Fibroblast of skin of right quadriceps (primary cell): ENCODE measurements at places on chromosomes 16 and 17.

GRCh38 chr17:57444682-57445450 lies 188.5 kb downstream of the MSI2 start:
- DNase-seq, result no peak

GRCh38 chr17:39099663-39100286 lies 51.7 kb downstream of the PLXDC1 start:
- DNase-seq, result peak; percentile 58

GRCh38 chr17:73027130-73027741 lies 65.3 kb downstream of the SLC39A11 start:
- peak; percentile 86 for DNase-seq

- peak; percentile 9 for DNase-seq
Measured at GRCh38 chr16:27515874-27516353, 33.8 kb downstream of the GTF3C1 start.

DNA sequence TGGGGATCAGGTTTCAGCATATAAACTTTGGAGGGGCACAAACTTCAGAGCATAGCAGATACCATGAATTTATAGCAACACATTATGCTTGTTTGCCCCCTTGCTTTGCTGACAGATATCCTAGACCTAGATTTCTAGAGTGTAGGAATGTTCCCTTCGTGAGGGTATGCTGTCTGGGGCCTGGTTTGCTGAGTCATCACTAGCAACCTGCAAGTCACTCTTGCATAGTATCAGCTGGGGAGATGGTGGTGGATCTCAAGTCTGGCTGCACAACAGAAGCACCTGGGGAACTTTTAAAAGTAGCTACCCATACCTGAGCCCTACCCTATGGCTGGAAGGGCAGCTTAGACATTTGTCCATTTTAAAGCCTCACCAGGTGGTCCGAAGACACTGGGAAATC lies 22.3 kb upstream of the HSBP1 start:
- no peak for DNase-seq

DNA sequence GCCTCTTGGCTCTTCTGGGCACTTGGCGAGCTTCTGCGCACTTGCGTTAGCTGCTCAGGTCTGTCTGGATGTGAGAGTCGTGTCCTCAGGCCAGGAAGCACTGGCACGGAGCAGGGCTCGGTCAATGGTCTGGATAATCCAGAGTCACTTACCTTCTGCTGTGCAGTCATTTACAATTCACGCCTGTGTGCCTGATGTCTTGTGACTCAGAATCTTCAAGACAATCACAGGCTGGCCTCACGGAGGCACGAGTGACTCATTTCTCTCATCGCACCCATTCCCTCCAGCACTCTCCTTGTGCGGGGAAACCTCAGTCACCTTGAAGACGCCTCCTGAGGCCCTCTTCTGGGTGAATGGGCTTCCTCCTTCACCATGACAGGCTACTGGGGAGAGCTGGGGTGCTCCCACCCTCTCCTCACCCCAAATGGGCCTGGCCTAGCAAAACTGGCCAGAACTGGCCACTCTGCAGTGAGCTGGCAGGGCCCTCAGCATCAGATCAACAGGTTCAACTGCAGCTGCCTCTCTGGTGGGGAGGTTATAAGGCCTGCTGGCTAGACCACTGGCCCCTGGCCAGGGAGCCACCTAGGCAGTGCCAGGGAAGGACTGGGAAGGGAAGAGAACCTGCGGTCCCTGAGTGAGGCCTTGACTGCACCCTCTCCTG lies 1.9 kb upstream of the CAPN15 start:
- peak; percentile 78 for DNase-seq

DNA sequence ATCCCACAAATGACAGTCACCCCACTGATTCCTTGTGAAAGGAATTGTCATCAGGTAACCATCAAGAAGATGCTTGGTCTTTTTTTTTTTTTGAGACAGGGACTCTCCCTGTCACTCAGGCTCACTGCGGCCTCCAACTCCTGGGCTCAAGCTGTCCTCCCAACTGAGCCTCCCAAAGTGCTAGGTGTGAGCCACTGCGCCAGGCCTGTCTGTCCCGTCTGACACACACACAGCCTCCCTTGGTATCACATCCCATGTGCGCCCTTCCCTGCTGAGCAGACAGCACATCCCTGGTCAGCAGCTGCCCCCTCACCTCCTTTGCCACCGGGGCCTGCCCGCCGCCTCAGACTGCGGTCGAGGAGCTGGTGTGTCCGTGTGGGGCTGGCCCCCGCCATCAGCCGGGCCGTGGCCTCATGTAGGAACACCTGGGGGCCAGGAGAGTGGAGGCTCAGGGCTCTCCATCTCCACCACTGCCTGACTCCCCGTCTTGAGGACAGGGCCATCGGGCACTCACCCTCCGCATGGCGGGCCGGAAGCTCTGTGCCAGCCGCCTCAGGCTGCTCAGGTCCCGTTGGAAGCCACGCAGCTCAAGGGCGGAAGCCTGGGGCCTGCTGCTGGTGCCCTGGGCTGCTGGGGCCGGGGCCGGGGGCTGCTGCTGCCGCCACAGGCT lies 23.6 kb downstream of the SREBF1 start:
- no peak for DNase-seq

DNA sequence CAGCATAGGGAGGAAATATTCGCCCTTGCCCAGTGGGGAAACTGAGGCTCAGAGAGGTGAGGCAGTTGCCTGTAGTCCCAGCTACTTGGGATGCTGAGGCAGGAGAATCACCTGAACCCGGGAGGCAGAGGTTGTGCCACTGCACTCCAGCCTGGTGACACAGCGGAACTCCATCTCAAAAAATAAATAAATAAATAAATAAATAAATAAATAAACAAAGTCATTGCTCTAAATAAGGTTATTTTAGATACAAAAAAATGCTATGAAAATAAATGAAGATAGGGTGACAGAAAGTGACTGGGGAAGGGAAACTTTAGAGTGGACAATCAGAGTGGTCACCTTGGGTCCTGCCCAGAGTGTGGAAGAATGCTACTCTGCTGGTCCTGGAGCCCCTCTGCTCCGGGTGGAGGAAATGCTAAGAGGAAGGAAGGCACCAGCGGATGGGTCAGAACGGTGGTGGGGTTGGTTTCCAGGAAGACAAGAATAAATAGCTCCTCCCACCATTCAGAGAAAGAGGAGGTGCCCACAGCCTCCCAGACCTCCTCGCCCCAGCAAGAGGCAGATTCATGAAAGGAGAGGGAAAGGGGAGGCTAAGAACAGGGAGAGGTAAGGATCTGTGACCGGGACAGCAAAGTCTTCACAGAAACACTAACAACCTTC lies 17.6 kb downstream of the TRPV3 start:
- no peak for DNase-seq

DNA sequence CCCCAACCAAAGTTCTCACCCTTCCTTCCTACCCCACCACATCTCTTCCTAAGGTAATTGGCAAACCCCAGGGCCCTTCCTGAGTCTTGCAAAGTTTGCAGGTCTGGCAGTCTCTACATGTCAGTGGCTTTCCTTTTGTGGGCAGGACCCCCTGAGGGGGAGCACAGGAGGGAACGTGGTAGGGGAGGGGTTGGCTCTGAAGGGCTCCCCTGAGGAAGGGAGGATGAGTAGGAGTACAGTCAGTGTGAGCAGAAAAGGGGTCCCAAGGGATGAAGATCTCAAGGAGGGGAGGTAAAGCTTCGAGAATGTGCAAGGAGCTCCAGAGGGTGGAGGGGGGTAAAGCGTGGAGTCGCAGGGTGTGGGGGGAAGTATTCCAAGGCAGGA lies 206.9 kb downstream of the RAB11FIP4 start:
- peak; percentile 51 for DNase-seq

GRCh38 chr17:76645481-76645880 lies 1.9 kb upstream of the ST6GALNAC1 start:
- DNase-seq, result no peak
